HCT116 (cell line): ENCODE measurements at places on chromosomes 11 and 22. TPM values are rescaled to one million over a fixed set of nuclear protein-coding genes. Genes with fewer than 3 reads are reported as not detected.

OR6M1 gene
- not detected for total RNA-seq

TMEM191B gene
- total RNA-seq: 2.1 TPM

SLC39A13 gene
- 23.9 TPM for total RNA-seq

SLCO2B1 gene
- total RNA-seq: 0.81 TPM

OR9Q1 gene
- total RNA-seq: not detected

CSNK1E gene
- 190 TPM for total RNA-seq

TBX1 gene
- total RNA-seq: 3.9 TPM

PDGFB gene
- total RNA-seq: 13.1 TPM

GRIA4 gene
- total RNA-seq: not detected

OR8G1 gene
- total RNA-seq: not detected

TEX54 gene
- total RNA-seq: not detected

PHETA2 gene
- 0.22 TPM for total RNA-seq

RFPL1 gene
- total RNA-seq: not detected

ARRB1 gene
- 24.2 TPM for total RNA-seq

SCGB2A2 gene
- total RNA-seq: not detected

PPFIBP2 gene
- 5.7 TPM for total RNA-seq

NLRP14 gene
- total RNA-seq: 0.49 TPM

SLC35F2 gene
- total RNA-seq: 53.5 TPM

SLC6A5 gene
- not detected for total RNA-seq

PLAAT5 gene
- total RNA-seq: not detected

MLC1 gene
- not detected for total RNA-seq

CRKL gene
- total RNA-seq: 87.7 TPM

HPX gene
- 4.6 TPM for total RNA-seq

VWCE gene
- total RNA-seq: 2.5 TPM

BIK gene
- 31.0 TPM for total RNA-seq

RBM14 gene
- total RNA-seq: 95.3 TPM

PAMR1 gene
- total RNA-seq: not detected

CECR2 gene
- total RNA-seq: 6.0 TPM

CNTF gene
- total RNA-seq: 2.3 TPM

HBB gene
- total RNA-seq: not detected

C11orf97 gene
- total RNA-seq: not detected

GAL3ST3 gene
- total RNA-seq: not detected

GGT5 gene
- 0.57 TPM for total RNA-seq

RFPL2 gene
- total RNA-seq: 0.61 TPM

CYP2D6 gene
- 1.9 TPM for total RNA-seq

UBQLNL gene
- total RNA-seq: not detected

POU2AF3 gene
- not detected for total RNA-seq

CSF2RB gene
- total RNA-seq: 0.10 TPM

KDM4E gene
- not detected for total RNA-seq

OR52E8 gene
- total RNA-seq: not detected

ARSA gene
- 16.4 TPM for total RNA-seq

PDE2A gene
- total RNA-seq: 7.6 TPM

CRYAB gene
- total RNA-seq: not detected

NUP50 gene
- 102 TPM for total RNA-seq

ISX gene
- not detected for total RNA-seq

TUB gene
- total RNA-seq: 0.02 TPM
